ENCODE measurements at places on chromosomes 1 and 21. TPM values are rescaled to one million over a fixed set of nuclear protein-coding genes. Genes with fewer than 3 reads are reported as not detected.

Gene L1TD1
- 0.09 TPM for polyA plus RNA-seq

Gene UBR4
- 49.4 TPM for polyA plus RNA-seq

Gene STIL
- 0.16 TPM for polyA plus RNA-seq

Gene TP73
- polyA plus RNA-seq, result not detected

Gene LYPD8
- polyA plus RNA-seq, result not detected

Gene TOMM20
- polyA plus RNA-seq, result 26.5 TPM

Gene U2AF1
- 111 TPM for polyA plus RNA-seq

Gene OLFM3
- not detected for polyA plus RNA-seq

Gene MFSD2A
- polyA plus RNA-seq, result 6.8 TPM

Gene S100A1
- polyA plus RNA-seq, result not detected

Gene IFFO2
- 0.78 TPM for polyA plus RNA-seq

Gene ACTL8
- polyA plus RNA-seq, result not detected

Gene NTMT2
- not detected for polyA plus RNA-seq

Gene LIN28A
- not detected for polyA plus RNA-seq

Gene PPCS
- 52.7 TPM for polyA plus RNA-seq

Gene CFHR1
- not detected for polyA plus RNA-seq

Gene MATN1
- polyA plus RNA-seq, result not detected

Gene GJA8
- polyA plus RNA-seq, result not detected

Gene SELP
- polyA plus RNA-seq, result 0.84 TPM

Gene LCE2B
- polyA plus RNA-seq, result not detected

Gene CACHD1
- not detected for polyA plus RNA-seq

Gene CYP4A22
- polyA plus RNA-seq, result not detected

Gene HRNR
- not detected for polyA plus RNA-seq

Gene SH2D2A
- 0.17 TPM for polyA plus RNA-seq

Gene KDF1
- polyA plus RNA-seq, result not detected

Gene ARTN
- polyA plus RNA-seq, result not detected

Gene PLPPR4
- not detected for polyA plus RNA-seq

Gene SYDE2
- polyA plus RNA-seq, result not detected

Gene AK5
- 0.34 TPM for polyA plus RNA-seq

Gene KISS1
- polyA plus RNA-seq, result not detected

Gene MRPS6
- polyA plus RNA-seq, result 101 TPM

Gene CR1L
- polyA plus RNA-seq, result not detected

Gene CNIH3
- 0.39 TPM for polyA plus RNA-seq

Gene PAQR6
- polyA plus RNA-seq, result not detected

Gene BRWD1
- polyA plus RNA-seq, result 12.1 TPM

Gene SCNM1
- polyA plus RNA-seq, result 74.9 TPM

Gene NLRP3
- polyA plus RNA-seq, result 56.2 TPM

Gene PRRX1
- not detected for polyA plus RNA-seq

Gene KRTAP13-2
- polyA plus RNA-seq, result not detected

Gene RNU1-1
- polyA plus RNA-seq, result not detected

Gene RIPPLY3
- not detected for polyA plus RNA-seq

Gene ALX3
- not detected for polyA plus RNA-seq
